NCI-H524 treated with DMSO at 0.1 percent for 48 hours (cell line): ENCODE measurements at places on chromosomes 2 and 18.

- DNase-seq, result no peak
Measured at GRCh38 chr2:30792521-30792920, 14.7 kb downstream of the CAPN13 start.

- DNase-seq, result peak; percentile 4
Measured at GRCh38 chr18:34999756-35000289, 41.4 kb upstream of the MAPRE2 start.

DNA sequence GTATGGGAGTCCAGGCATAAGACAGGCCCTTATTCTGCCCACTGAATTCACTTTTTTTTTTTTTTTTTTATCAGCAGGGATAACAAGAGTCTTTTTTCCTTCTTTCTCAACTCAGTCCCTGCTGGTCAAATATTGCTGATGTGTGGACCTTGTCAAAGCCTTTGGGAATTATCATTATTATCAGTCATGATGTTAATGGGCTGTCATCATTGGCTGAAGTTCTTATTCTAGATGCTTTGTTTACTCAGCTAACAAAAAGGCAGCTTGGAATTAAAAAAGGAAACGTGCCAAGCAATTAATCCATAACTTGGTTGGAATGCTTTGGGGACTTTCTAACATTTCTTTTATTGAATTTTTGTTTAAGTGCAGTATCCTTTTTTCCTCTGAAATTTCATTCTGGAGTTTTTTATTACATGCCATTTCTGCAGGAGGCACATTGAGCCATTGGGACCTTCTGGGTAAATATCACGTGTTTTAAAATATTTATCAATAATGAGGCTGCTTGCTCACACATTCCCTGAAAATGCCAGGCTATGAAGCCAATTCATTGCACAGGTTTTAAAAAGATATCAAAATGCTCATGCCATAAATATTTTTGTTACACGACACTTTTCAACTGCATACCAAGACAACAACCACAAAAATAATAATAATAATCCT is 246.3 kb downstream of the TXNL1 start:
- DNase-seq, result no peak

DNA sequence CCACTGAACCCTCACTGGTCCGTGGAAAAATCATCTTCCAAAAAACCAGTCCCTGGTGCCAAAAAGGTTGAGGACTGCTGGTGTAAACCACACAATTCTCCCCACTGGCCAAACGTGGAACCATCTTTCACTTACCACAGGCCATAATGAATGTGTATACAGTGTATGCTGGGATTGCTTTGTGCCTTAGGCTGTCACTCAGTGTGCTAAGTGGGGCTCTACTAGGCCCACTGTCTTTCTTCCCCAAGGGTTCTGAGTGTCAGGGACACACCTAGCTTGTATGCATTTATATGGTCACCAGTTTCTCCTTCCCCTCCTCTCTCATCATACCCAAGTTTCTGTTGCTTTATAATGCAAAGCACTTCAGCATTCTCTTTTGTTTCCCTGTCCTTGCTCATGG is 27.2 kb downstream of the SCYGR8 start:
- DNase-seq, result no peak

- no peak for DNase-seq
Measured at GRCh38 chr18:28108814-28109213, 68.1 kb downstream of the CDH2 start.

GRCh38 chr18:48802543-48803290 is 148.0 kb downstream of the SMAD7 start:
- no peak for DNase-seq

DNA sequence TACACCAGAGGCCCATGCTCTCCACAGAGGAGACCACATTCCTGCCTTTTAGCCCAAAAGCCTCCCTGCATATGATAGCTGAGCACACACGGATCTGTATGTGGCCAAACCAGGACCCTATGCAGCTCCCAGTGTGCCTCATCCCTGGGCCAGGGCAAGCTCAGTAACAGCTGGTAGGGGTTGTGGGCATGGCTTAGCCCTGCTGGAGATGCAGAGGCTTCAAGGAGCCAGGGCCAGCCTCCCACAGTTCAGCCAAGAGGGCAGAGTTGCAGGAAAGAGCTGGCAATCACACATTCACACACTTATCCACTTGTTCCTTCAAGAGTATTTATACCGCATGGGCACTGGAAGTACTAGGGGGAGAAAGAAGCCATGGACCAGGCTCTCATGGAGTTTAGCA is 1.6 kb upstream of the LIMS2 start:
- no peak for DNase-seq

GRCh38 chr2:6372317-6372901 is 493.3 kb downstream of the CMPK2 start:
- no peak for DNase-seq

GRCh38 chr2:40450796-40451430 is 977 bp downstream of the SLC8A1 start:
- DNase-seq, result peak; percentile 69

DNA sequence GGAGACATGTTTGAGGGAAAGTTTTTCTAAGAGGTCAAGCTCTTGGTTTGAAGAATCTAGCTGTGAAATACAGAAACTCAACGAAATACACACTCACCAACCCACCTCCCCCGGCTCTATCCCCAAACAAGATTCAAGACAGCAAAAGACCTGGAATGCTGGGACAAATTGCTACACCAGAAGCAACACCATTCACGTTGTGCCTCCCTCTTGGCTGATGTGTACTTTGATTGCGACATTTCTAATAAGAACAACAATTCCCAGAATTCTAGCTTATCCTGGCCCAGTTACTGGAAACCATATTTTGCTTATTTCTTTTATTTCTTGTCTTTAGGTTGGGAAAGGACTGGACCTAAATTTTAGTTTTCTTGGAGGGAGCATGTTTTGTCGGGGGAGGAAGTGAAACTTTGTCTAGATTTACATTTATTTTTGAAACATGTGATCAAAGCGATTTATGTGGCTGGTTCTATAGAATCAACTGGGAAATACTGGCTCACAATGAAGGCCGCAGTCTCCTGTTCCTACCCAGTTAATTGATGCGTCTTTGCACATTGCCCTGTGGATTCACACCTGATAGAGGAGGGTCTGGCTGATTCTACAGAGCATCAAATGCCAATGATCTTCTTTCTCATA is 29.6 kb upstream of the LPIN1 start:
- DNase-seq, result no peak

GRCh38 chr2:184875911-184876310 is 277.6 kb downstream of the ZNF804A start:
- no peak for DNase-seq

DNA sequence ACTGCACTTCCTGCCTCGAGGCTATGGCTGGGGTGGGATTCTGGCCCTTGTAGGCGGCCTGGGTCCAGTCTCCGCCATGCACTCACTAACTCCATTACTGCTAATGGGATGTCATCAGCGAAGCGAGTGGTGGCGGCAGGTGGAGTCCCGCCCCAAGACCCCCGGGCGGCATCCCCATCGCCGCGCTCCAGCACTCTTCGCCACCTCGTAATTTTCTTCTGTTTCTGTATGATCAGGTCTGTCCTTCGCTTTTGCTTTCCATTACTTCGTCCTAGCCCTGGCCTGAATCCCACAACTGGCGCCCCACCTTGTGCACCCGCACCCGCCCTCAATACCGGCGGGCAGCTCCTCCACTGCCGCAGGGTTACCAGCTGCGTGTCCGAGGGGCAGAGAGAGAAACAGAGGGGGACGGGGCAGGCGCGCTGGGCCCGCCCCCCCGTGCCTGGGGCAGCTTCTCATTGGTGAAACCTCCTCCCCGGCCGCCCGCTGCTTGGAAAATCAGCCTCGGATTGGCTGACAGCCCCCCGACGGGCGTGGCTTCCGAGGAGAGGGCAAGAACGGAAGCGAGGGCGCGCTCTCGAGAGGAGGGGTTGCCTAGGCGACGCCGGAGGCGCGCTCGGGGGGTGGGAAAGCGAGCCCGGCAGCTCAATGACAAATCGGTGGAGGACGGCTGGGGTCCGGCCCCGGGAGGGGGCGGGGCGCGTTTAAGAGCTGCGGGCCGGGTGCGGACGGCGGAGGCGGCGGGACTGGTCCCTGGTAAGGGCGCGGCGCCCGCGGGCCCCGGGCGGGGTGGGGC is at the start of gene RALB:
RALB (plus strand) TSS at position 628 of the 796 bp plus-strand sequence. CDS start 25,813 bp downstream, outside the sequence.
- DNase-seq, result peak; percentile 83

DNA sequence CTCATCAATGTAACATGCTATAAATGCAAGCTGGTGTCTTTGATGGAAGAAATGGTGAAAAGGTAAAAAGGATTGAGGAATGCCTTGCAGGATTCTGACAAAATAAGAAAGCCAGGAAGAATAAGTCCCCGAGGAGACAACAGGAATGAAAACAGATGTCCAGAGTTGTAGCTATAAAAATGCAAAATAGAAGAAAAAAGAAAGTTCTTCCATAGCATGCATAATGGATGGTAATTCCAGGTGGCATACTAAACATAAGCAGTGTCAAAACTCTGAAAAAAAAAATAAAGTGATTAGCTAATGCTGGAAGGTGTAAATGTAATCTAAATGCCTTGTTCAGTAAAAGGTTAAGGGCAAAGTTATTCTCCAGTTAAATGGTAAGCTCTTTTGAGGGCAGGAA is 225.9 kb upstream of the CHST9 start:
- DNase-seq, result no peak

GRCh38 chr2:142857256-142858164 is 20.0 kb upstream of the KYNU start:
- DNase-seq, result no peak

DNA sequence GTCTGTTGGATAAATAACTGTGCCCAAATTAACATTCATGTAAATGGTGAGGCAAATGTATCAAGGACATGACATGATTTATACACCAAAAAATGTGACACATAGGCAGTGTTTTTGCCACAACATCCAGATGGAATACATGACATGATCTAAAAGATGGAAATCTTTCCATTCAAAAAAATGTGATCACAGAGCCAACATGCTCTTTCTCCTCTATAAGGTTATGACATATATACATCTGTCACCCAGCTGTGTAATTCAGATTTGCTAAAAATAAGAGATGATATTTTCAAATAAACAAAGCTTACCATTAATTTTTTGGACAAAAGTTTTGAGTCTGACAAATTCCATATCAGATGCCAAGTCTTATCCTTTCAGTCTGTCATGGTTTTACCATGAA is 95.5 kb upstream of the COL3A1 start:
- DNase-seq, result no peak

DNA sequence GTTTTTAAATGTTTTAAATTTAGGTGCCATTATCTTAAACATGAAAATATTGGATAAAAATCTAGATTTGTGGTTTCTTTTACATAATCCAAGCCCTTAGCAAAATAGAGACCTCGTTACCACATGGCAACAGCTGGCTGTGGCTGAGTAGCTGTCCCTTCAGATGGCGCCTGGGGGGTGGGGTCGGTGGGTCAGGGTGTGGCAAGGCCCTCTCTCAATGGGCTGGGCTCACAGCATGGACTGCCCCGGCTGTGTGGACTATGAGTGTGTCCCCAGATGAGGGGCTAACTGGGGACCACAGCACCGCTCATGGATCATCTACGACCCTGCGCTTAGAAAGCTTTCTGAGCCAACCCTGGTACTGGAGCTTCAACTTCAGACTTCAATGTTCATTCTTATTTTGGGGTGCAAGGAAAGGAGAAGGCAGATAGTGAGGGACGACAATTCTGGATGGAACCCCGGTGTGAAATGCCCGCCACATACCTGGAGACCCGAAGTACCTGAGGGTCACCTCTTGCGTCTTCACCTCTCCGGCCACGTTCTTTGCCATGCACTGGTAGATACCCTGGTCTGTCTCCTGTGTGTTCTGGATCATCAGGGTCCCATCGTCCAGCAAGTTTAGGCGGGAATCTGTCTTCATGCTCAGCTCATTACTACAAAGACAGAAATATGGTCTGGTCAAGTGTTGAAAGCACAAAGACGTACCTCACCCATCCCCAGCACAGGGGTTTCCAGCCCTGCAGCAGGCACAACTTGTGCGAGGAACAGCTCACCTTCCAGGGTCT is 71.0 kb downstream of the PXDN start:
- no peak for DNase-seq

- DNase-seq, result no peak
Measured at GRCh38 chr2:220499225-220499624, 871.8 kb downstream of the SLC4A3 start.

- no peak for DNase-seq
Measured at GRCh38 chr18:30527917-30528316, 514.6 kb downstream of the DSC3 start.

- DNase-seq, result no peak
Measured at GRCh38 chr2:234961784-234962183, 10.0 kb downstream of the SH3BP4 start.

- DNase-seq, result no peak
Measured at GRCh38 chr2:177064422-177064821, 148.2 kb upstream of the HNRNPA3 start.

DNA sequence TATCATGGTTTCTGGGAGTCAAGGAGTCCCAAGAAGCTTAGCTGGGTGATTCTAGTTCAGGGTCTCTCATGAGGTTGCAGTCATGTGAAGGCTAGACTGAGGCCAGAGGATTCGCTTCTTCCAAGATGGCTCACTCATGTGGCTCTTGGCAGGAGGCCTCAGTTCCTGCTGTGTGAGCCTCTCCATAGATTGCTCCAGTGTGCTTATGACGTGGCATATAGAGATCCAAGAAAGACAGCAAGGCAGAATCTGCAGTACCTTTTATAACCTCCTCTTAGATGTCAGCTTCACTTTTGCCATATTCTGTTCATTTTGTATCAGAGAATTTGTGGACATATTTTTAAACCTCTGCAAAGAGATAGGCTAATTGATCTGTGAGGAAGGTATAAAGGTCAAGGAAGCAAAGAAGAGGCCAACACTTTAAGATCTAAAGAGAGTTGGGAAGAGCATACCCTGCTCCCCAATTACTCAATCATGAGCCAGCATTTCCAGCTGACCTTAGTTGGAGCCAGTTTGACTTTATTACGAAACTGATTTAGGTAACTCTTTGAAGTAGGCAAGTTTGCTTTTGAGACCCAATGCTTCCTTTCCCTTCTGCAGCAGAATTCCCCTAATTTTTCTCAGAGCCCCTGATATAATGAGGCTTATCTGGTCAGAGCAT is 134.7 kb downstream of the EML6 start:
- no peak for DNase-seq

DNA sequence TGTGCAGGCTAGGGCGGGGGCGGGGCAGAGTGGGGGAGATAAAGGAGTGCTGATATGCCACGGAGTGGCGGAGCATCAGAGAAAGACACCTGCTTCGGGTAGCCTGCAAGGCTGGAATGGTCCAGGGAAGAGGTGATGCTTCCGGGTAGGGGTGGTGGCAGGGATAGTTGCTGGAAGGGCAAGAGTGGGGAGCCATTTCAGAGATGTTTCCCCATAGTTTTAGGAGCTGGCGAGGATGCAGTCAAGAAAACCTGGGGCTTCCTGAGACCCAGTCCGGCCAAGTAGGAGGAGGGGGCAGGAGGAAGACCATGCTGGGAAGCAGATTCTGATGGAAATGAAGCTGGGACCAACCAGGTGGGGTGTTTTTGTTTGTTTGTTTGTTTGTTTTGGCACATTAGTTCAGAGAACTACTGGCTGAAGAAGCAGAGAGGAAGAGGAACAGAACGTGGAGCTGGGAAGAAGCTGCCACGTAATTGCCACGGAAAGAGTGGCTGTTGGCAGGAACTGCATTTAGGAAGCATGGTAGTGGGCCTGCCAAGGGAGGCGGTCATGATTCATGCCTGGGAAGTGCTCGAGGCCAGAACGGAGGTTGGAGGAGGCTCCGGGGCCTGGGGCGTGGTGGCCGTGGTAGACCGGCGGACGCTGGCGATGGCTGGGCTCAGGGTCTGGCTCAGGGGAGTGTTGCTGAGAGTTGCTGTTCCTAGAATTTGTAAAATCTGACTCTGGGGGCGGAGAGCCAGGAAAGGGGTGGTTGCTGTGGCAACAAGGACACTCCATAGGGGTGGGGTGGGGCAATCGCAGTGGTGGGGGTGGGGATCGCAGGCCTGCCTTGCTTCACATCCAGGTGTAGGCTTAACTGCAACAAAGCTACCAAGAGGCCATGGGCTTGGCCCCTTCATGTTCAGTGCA is 8.6 kb upstream of the INPP5D start:
- DNase-seq, result no peak

- no peak for DNase-seq
Measured at GRCh38 chr2:27914041-27914804, 23.7 kb downstream of the BABAM2 start.
